ENCODE measurements at places on chromosomes 2 and 18.
A peak's percentile ranks its signal among the peaks of the same experiment; 100 is the strongest.

- no peak for DNase-seq
Observed at GRCh38 chr18:66235206-66235605, 368.7 kb downstream of the CDH19 start.

DNA sequence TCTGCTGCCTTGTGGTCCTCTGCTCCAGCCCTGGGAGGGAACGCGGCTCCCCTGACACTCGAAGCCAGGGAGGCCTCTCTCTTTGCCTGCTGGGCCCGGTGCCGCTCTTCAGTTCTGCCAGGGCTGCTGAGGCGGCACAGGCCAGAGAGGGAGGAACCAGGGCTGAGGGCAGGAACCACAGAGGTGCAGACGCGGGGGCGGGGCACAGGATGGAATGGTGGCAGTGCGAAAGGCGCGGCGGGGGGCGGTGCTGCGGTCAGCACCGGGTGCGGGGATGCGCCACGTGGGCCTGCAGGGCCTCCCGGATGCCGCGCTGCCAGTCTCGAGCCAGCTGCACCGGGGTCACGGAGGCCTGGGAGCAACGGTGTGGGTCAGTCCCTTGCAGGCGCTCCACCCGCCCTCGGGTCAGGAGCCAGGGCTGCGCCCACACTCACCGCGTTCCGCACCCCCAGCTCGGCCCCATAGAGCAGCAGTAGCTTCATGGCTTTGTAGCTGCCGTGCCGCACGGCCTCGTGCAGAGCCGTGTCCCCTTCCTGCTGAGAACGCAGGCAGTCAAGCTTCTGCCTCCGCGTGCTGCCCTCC lies 4.4 kb downstream of the ANKRD23 start:
- peak; percentile 47 for DNase-seq

- peak; percentile 81 for DNase-seq
Observed at GRCh38 chr18:711657-712400, 601 bp downstream of the ENOSF1 start.

- no peak for DNase-seq
Observed at GRCh38 chr18:8142932-8143331, 466.3 kb upstream of the RAB12 start.

GRCh38 chr18:13051950-13052349 lies 60.8 kb downstream of the CEP192 start:
- DNase-seq, result no peak

All from EH (cell line).